NCI-H1105 (cell line): ENCODE measurements at places on chromosomes 6 and 20.

DNA sequence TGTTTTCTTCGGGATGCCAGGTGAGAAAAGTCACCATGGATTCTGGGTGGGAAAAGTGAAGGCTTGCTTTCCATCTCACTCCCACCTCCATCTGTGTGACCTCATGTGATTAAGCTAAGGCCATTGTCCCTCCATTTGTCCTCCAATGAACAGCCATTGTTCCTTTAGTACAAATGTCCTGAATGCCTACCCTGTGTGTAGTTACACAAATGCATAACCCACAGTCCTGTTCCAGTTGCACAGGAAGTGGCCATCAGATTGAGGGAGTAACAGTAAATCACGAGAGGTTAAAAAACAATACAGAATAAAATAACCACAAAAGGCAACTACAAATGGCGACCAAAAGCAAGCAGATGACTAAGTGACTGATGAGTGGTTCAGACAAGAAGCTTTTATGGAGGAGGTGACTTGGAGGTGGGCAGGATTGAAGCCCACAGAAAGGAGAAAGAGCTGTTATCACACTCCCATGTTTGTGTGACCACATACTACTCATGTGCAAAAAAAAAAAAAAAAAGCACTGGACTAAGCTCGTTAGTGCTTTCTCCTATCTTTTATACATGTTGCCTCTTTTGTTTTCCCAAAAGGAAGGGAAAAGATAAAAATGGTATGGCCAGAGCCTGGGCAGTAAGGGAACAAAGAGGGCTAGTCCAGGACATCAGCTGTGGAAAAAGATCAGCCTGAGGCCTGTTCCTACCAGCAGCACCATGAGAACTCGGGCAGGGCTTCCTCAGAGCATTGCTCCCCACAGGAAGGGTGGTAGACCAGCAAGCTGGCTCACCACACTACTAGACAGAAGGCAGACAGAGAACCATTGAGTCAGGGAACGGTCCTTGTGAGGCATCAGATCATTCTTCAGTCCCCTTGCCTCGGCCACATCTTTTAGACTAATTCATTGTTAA lies 111.0 kb downstream of the TFAP2A start:
- no peak for DNase-seq

- DNase-seq: no peak
These were observed 163.6 kb upstream of the CENPW start for GRCh38 chr6:126176282-126176681.

- DNase-seq: no peak
These were observed 163.3 kb downstream of the DST start for GRCh38 chr6:56479381-56479780.

GRCh38 chr20:22576733-22577514 lies 7.4 kb downstream of the FOXA2 start:
- no peak for DNase-seq

GRCh38 chr6:7313505-7314165 lies 636 bp upstream of the SSR1 start:
- no peak for DNase-seq

DNA sequence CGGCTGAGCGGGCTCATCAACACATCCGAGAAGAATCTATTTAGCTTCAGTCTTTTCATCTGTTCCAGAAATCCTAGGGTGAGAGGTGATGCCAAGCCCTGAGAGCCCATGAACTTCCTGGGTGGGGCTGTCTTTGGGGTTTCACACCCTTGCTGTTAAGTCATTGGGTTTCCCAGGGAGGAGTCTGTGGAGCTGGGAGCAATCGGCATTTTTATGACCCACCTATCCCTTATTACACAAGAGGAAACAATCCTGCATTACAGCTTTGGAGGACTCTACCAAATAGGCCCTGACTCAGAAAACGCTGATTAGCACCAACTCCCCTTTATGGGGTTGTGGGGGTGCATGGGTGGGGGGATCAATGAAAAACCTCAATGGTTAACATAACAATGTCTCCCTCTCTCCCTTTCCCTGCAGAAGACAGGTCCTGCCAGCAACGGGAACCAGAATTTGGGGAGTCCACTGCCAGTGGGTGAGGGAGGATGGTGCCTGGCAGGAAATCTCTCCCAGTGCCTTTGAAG lies 46.3 kb downstream of the EZR start:
- no peak for DNase-seq

- no peak for DNase-seq
These were observed 1.2 kb downstream of the SERPINB6 start for GRCh38 chr6:2970034-2970685.
